ENCODE measurements at places on chromosomes 1 and 21.

GRCh38 chr1:236394879-236395229, 768 bp downstream of the EDARADD start:
- peak; percentile 26 for DNase-seq

- DNase-seq = peak; percentile 94
These were observed 61.9 kb downstream of the TIAM1 start for GRCh38 chr21:31282095-31282709.

GRCh38 chr21:42340187-42341050, 10.4 kb downstream of the TFF2 start:
- no peak for DNase-seq

DNA sequence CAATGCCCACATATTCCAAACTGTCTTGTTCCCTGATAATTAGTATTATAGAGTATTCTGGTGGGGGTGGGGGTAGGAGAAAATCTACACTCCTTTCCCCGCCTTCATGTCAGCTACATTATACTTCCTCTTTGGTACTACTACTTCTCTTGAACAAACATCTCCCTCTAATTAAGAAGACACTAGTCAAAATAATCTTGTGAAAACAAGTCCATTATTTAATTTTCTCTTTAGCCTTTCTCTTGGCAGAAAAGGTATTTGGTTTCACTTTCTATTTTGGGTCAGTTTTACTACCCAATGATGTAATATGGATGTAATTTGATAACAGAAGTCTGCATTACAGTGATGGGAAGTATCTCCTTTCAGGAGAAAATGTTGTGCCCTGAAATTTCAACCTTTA, 22.5 kb downstream of the NTMT2 start:
- peak; percentile 53 for DNase-seq

DNA sequence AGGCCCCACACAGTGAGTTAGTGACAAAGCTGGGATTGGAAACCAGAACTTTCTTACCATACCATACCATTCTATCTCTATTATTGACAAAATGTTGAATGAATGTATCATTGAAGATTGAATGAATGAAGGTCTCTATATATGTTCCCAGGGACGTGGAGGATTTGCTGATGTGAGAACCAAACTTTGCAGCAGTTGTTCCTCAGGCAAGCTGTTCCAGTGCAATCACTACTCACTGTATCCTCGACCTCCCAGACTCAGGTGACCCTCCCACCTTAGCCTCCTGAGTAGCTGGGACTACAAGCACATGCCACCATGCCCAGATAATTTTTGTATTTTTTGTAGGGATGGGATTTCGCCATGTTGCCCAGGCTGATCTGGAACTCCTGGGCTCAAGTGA, 11.6 kb upstream of the LIN28A start:
- no peak for DNase-seq

GRCh38 chr1:66576645-66577044, 42.7 kb downstream of the SGIP1 start:
- peak; percentile 74 for DNase-seq

DNA sequence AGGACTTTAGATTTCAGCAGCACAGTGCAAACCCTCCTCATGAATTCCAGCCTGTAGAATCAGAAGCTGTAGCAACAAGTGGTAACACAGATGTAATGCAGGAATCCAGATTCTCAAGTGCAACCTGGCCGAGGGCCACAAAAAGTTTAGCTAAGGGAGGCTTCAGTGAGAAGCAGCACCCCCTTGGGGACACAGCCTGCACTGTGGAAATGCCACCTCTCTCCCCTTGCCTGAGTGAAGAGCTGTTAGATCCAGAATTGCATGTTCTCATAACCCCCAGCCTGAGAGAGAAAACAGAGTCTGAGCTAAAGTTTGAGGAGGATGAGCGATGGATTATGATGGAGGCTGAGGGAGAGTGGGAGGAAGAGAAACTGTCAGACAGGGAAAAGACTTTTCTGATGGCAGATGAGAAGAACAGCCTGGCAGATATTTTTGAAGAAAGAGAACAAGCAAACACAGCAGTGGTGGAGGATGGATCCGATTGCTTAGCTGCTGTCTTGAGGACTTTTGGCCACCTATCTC, 80.5 kb upstream of the BMP8A start:
- peak; percentile 94 for DNase-seq

DNA sequence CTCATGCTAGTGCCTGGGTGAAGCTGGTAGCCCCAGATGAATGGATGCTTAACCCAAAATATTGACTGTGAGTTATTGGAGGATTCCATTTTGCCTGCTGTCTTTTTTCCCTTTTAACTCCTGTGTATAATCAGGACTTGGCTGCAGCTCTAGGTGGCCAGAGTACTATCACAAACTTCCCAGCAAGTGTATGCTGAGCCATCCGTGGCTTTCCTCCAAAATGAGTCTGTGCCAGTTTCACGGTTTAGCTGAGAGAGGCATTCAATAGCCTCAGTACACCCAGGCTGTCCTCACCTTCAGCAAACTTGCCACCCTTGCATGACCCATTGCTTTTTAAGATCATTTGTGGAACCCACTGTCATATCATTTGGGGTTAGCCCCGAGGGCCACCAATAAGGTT, 5.3 kb upstream of the DPT start:
- no peak for DNase-seq

GRCh38 chr1:81678779-81679178, 122.0 kb upstream of the ADGRL2 start:
- DNase-seq = no peak

DNA sequence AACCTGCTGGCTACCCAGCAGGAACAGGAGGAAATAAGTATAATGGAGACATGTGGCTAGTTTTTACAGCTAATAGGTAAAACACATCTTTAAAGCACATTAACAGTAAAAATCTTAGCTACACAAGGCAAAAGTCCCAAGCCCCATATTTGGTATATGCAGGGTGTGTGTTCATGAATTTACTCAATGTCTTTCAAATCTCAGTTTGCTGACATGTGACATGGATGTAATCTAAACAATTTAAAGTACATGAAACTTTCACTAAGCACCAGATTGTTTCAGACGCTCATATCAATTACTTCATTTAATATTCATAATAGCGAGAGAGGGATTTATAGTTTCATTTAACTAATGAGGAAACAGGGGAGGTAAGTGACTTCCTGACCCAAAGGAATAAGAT, 3.9 kb downstream of the TACSTD2 start:
- DNase-seq = no peak

GRCh38 chr1:192538407-192539296, 36.9 kb upstream of the RGS1 start:
- DNase-seq = peak; percentile 68

DNA sequence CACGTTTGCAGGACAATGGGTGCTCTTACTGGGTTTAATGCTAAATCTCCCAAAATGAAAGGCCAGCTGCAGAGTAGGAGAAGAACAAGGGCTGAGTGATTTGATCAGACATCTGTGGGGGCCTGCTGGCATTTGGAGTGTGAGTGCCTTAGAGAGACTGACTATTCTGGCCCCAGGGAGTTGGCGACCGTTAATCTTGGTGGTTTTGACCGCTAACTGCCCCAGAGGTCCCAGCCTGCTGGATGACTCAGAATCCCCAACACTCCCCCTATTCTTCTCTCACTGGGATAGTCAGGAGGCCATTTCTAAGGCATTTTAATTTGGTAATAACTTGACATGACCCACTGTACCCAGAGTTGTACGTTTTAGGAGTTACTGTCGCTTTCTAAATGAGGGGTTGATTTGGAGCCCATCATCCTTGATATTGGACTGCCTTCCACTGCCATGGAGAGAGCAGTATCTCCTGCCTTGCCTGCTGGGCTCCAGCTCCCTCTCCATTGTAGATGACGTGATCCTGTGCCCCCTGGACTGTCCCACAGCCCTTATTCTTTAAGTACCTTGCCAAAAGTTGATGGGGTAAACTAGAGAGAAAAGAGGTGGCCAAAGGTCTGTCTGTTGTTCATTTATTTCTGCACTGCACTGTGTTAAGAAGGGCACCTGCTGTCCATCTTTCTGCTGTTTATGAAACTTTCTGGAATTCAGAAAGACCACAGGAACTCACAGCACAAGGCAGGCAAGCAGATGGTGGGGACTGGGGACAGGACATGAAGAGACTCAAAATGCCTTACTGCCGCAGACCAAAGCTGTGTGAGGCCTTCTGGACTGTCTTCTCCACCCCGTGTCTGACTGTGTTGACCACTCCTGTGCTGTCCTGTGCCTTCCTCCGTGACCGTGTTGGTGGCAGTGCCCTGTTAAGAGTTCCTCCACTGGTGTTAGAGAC, 98.2 kb upstream of the ARTN start:
- peak; percentile 96 for DNase-seq

DNA sequence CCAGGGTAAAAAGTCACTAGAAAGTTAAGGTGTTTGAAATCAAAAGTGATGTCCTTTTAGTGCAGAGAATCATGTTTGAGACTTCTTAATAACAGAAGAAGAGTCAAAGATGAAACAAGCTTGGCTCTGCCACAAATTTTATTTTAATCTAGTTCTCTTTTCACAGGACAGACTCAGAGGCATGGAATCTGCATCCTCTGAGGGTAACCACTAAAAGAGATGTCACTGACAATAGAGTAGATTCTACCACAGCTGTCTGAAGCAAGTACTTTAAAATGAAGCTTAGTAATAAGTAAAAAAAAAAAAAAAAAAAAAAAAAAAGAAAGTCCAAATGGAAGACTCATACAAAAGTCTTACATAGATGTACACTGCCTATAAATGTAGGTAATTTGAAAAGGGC, 519.7 kb upstream of the PRMT6 start:
- DNase-seq = no peak

- DNase-seq = no peak
These were observed 129.8 kb downstream of the TBX19 start for GRCh38 chr1:168410464-168410863.

DNA sequence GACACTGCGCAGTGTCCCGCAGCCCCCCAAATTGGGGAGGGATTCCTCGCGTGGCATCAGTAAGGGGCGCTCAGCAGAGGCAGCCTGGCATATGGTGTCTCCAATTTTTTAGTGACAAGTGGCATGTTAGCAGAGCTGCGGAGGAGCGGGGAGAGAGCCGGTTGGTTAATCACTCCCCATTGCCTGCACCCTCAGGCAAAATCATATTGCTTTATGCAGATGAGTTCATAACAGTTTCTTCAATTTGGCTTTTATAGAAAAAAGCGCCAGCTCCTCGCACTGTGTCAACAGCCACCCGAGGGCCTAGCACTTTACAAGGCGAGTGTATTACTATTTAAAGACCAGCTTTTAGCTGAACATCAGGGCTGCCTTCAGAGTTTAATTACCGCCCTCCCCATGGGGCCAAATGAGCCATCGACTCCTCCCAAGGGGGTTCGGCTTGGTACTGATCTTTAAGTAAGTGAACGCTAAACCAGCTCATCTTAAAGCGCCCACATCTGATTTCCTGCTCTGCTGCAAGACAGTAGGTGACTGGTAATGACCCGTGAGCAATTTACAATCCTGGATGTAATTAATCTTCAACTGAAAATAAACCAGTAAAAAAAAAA, 298.9 kb downstream of the DSCAM start:
- DNase-seq = no peak

GRCh38 chr1:40782371-40782956, 1.1 kb upstream of the KCNQ4 start:
- peak; percentile 38 for DNase-seq

GRCh38 chr1:214123061-214123784, 135.4 kb downstream of the PROX1 start:
- DNase-seq = peak; percentile 64

- DNase-seq = no peak
These were observed 86.5 kb upstream of the RHOU start for GRCh38 chr1:228648647-228649383.

GRCh38 chr1:179087665-179088064, 5.8 kb downstream of the TOR3A start:
- no peak for DNase-seq

GRCh38 chr1:221294242-221294641, 415.0 kb downstream of the HLX start:
- peak; percentile 74 for DNase-seq

- no peak for DNase-seq
These were observed 184.6 kb downstream of the PCP4 start for GRCh38 chr21:40051801-40052200.

DNA sequence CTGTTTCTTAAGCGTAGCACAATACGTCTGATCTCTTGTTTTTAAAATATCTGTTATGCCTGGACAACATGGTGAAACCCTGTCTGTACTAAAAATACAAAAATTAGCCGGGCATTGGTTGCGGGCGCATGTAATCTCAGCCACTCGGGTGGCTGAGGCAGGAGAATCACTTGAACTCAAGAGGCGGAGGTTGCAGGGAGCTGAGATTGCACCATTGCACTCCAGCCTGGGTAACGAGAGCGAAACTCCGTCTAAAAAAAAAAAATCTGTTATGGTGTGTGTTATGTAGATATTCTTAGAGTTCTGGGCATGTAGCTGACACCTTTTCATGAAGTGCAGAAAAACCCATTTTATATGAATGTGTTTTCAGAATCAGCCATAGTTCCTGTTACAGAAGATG, 38.2 kb downstream of the RABGAP1L start:
- DNase-seq = no peak

- DNase-seq = peak; percentile 88
These were observed 120.9 kb upstream of the IPO9 start for GRCh38 chr1:201708085-201708512.

- no peak for DNase-seq
These were observed 23.2 kb upstream of the RGSL1 start for GRCh38 chr1:182426442-182427430.

DNA sequence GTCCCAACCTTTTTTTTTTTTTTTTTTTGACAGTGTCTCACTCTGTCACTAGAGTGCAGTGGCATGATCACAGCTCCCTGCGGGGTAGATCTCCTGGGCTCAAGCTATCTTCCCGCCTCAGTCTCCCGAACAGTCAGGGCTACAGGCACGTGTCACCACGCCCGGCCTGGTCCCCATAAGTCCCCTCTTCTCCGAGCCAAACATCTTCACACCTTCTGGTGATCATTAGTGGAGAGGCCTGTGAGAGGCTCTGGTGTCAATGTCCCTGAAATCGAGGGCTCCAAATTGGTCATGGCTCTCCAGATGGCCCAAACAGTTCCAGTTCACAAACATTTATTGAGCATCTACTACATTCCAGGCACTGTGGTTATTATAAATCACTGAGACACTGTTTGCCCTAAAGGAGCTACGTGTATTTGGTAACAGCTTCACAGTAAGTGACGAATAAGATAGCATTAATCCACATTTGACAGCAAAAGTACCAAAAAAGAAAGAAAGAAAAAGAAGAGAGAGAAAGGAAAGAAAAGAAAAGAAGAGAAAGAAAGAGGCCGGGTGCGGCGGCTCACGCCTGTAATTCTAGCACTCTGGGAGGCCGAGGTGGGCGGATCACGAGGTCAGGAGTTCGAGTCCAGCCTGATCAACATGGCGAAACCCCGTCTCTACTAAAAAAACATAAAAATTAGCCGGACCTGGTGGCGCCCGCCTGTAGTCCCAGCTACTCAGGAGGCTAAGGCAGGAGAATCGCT, 867 bp upstream of the TIMM17A start:
- DNase-seq = peak; percentile 14

All from mesenchymal stem cell (in vitro differentiated cells and primary cell).